Heart left ventricle (tissue), 16 donors: ENCODE measurements at places on chromosomes 16 and 17. TPM values are rescaled to one million over a fixed set of nuclear protein-coding genes. Genes with fewer than 3 reads are reported as not detected.

The KRT31 gene
- not detected for polyA plus RNA-seq

The KRT24 gene
- polyA plus RNA-seq = not detected

The PLXDC1 gene
- polyA plus RNA-seq = 4.8 TPM

The KRTAP3-1 gene
- not detected for polyA plus RNA-seq

The AATF gene
- 15.8 TPM for polyA plus RNA-seq

The MIS12 gene
- 14.2 TPM for polyA plus RNA-seq

The CLEC3A gene
- not detected for polyA plus RNA-seq
